Stimulated activated CD4-positive, alpha-beta T cell treated with anti-CD3 and anti-CD28 coated beads, Interleukin-1b, Interleukin-23, amount 100 ng/mL, for 4 hours (primary cell): ENCODE measurements at places on chromosomes 13 and 19.

DNA sequence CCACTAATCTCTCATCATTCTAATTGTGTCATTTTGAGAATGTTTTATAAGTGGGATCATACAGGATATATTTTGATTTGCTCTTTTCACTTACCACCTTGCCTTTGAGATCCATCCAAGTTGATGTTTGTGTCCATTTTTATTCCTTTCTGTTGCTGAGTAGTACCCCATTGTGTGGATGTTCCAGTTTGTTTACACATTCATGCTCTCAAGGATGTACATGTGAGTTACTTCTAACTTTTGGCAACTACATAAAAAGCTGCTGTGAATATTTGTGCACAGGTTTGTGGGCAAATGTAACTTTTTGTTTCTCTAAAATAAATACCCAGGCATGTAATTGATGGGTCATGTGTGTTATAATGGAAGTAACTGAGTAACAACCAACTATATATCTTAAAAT lies 64.9 kb downstream of the RFC3 start:
- DNase-seq: no peak

GRCh38 chr13:28719227-28720055 lies 671 bp upstream of the SLC46A3 start:
- no peak for DNase-seq

DNA sequence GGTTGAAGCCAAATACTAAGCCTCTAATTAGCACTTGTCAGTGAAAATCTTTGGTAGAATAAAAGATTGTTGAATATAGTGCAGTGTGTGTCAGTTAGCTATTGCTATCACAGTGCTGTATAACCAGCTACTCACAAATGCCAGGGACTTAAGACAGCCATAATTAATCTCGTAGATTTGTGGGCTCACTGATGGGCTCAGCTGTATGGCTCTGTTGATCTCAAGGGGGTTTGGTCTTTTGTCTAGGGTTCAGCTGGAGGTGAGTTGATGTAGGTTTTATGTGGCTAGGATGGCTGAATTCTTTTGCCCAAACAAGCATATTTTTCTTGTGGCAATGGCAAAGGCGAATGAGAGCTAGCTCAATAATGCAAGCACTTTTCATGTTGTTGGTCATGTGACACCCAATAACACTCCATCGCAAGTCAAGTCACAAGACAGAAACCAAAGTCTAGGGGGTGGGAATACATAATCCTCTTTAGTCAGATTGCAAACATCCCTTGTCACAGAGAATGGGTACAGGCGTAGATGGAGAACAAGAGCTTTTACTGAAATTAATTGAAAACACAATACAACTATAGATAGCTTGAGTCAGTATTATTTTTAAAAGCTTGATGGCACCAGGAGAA lies 121.7 kb upstream of the EDNRB start:
- no peak for DNase-seq

DNA sequence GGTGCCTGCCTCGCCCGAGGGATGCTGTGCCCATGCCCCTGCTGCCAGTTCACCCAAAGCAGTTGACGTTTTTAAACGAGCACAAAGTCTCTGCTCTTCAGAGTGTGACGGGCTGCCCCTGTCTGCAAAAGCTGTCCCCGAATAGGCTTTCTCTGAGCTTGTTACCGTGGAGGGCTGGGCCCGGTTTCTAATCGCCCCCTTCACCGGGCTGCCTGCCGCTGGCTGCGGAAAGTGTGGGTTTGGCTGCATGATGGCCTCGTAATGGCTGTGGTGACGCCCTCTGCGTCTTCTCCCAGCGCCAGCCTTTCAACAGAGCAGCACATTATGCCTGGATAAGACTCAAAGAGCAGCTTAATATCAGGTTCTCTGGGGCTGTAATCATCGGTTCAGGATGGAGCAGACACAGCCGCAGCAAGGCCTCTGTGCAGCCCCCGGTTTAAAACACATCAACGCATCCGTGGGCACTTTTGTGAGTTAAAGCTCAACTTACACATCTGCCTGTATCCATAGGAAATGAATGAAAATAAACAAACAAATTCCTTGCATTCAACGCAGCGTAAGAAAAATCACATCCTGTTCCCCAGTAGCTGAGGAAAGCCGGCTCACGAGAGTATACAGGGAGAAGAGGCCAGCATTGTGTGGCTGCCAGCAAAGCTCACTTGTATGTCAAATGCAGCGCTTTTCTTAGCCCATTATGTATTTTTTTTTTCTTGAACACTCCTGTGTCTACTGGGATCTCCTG lies 166.4 kb upstream of the SOX1 start:
- DNase-seq: no peak

GRCh38 chr13:28958018-28958417 lies 137.9 kb downstream of the MTUS2 start:
- DNase-seq: no peak

- DNase-seq: no peak
These were observed 89.3 kb downstream of the MIPEP start for GRCh38 chr13:23799945-23800344.

DNA sequence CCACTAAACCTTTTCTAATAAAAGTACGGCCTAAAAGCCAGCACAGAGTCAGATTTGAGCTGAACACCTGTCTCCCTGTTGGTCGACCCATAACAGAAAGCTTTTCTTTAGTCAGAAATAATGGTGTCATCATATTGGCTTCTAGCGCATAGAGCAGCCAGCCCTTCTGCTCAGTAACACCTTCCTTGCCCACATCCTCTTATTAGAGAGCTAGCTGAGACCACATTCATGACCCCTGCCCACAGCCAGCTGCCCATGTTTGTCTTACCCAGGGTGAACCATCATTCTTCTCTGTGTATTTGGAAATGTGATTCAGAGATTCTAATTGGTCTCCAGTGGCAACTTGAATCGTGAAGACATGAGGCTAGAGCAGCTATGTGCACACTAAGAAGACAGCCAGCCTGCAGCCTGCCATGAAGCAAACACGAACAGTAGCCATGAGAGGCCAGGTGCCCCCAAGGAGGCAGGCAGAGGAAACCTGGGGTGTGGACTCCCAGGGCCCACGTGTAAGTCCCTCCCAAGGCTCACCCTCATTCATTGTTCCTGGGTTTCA lies 82.3 kb upstream of the PDCD5 start:
- no peak for DNase-seq

DNA sequence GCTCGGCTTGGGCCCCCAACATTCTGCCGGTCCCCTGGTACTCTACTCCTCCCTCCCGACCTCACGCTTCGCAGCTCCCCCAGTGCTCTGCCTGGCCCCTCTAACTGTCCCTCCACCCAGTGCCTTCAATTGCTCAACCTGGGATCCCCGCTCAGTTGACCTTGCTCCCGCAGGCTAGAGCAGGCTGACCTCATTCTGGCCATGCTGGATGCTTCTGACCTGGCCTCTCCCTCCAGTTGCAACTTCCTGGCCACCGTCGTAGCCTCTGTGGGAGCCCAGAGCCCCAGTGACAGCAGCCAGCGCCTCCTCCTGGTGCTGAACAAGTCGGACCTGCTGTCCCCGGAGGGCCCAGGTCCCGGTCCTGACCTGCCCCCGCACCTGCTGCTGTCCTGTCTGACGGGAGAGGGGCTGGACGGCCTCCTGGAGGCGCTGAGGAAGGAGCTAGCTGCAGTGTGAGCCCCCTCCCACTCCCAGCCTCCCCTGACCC lies 3.6 kb downstream of the GTPBP3 start:
- DNase-seq: no peak

- no peak for DNase-seq
These were observed 580 bp downstream of the AP2A1 start for GRCh38 chr19:49767381-49767780.

GRCh38 chr13:97182111-97182890 lies 39.8 kb upstream of the MBNL2 start:
- no peak for DNase-seq

DNA sequence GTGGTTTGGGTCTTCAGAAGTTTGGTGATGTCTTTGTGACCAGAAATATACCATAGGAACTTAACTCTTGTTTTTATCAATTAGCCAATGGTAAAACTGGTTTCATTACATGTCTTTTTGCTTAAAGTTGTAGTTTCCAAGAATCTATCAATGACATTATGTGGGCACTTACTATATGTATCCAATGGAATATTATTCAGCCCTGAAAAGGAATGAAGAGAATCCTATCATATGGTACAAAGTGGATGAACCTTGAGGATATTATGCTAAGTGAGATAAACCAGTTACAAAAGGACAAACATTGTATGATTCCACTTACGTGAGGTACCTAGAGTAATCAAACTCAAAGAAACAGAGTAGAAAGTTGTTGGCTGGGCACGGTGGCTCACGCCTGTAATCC lies 26.4 kb downstream of the RCBTB1 start:
- DNase-seq: no peak

DNA sequence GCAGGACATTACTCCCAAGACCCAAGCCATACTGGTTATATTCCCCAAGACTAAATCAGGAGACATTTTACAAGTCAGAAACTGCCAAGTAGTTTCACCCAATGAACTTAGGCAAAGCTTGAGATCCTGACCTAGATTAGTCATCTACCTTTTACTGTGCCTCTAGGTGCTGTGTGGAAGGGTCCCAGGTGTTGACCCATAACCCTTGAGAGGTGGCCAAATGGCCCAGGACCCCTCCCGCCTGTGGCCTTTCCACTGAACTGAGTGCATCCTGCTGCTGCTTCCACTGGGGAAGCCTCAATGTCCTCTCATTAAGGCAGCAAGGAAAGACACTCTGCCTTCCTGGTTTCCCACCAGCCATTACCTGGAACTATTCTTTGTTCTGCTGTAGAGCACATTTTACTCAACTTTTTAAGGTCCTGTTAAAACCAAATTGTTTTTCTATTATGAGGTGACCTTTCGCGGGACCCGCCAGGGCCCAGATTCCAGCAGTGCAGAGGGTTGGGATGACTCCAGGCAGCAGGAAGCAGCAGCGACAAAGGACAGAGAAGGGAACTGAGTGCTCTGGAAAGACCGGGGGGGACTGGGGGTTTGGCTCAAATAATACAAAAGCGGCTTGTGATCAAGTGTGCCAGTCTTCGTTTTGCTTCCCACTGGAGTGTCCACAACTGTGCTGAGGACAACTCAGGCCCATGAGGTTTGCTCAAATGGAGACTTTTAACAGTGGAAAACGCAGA lies 27.1 kb downstream of the ANKRD10 start:
- no peak for DNase-seq

GRCh38 chr13:84609716-84610115 lies 727.4 kb upstream of the SLITRK1 start:
- no peak for DNase-seq

DNA sequence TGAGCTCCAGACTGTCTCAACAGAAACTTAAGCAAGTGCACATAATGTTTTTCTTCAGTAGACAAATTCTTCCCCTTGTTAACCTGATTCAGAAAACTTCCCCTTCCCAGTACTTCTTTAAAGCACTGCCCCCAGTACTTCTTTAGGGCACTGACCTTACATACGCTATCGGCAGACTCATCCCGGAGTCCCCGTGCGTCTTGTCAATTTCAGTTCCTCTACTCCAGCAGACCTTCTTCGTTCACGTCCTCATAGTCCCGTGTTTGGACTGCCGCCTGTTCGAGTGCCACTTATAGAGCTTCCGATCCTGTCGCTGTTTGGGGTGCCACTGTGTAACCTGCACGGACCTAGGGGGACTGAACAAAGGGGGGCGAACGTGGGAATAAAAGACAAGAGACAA lies 29.0 kb downstream of the ZNF627 start:
- no peak for DNase-seq

- DNase-seq: no peak
These were observed 46.4 kb downstream of the N4BP2L1 start for GRCh38 chr13:32381539-32381938.

- DNase-seq: no peak
These were observed 4.8 kb downstream of the FCHO1 start for GRCh38 chr19:17755977-17756670.

- DNase-seq: no peak
These were observed 66.9 kb downstream of the MICU2 start for GRCh38 chr13:21537105-21537504.
